Right lung (tissue), 10 donors: ENCODE measurements at places on chromosomes 5 and 9. TPM values are rescaled to one million over a fixed set of nuclear protein-coding genes. Genes with fewer than 3 reads are reported as not detected.

PCDHGA6 gene
- 4.6 TPM for polyA plus RNA-seq

GPR150 gene
- not detected for polyA plus RNA-seq

ORM2 gene
- polyA plus RNA-seq = 1.4 TPM

FOXD4L3 gene
- polyA plus RNA-seq = not detected

EQTN gene
- 0.46 TPM for polyA plus RNA-seq
